Activated naive CD8-positive, alpha-beta T cell treated with anti-CD3 and anti-CD28 coated beads, Interleukin-2, amount 10 ng/mL, durations not matched to agents 7 days and 5 days (primary cell): ENCODE measurements at places on chromosomes 16 and 17. TPM values are rescaled to one million over a fixed set of nuclear protein-coding genes. Genes with fewer than 3 reads are reported as not detected.
A peak's percentile ranks its signal among the peaks of the same experiment; 100 is the strongest.

Gene USP32
- total RNA-seq = 37.0 TPM

Gene ZNF785
- 22.3 TPM for total RNA-seq

Gene FOXF1
- not detected for total RNA-seq

Gene PRSS53
- total RNA-seq = 10.9 TPM

Gene ZNF263
- total RNA-seq = 36.7 TPM

Gene MYCBPAP
- total RNA-seq = 4.0 TPM

Gene TMC8
- 340 TPM for total RNA-seq

Gene KIF18B
- total RNA-seq = 66.7 TPM

Gene MARF1
- 111 TPM for total RNA-seq

Gene RNF43
- total RNA-seq = not detected

DNA sequence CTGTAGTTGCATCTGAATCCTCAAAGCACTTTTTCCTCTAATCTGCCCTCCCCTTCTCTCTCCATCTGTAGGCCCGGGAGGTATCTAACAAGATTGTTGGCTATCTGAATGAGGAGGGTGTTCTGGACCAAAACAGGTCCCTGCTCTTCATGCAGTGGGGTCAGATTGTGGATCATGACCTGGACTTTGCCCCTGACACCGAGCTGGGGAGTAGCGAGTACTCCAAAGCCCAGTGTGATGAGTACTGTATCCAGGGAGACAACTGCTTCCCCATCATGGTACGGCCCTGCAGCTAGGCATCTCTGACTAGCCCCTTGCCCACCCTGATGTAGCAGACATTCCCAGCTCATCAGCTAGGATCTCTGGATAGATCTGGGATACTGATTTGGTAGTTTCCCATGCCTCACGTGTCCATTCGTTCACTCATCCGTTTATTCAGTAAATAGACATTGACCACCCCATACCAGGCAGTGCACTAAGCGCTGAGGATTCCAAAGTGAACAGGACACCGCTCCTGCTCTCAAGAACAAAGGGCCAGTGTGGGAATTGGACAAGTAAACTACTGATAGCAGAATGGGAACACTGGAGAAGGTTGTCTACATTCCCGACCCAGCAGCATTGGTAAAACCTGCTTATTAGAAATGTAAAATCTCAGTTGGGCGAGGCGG lies 12.1 kb downstream of the LPO start:
- no peak overlapping the region for H3K27ac ChIP-seq
- H3K27me3 ChIP-seq = peaks cover 47% of the 10 kb centered on the region
- H3K4me3 ChIP-seq = peak overlapping the region; percentile 82
- H3K36me3 ChIP-seq = no peaks in the 10 kb centered on the region
- DNase-seq = no peak

GRCh38 chr17:4947411-4948165 lies 742 bp downstream of the PFN1 start:
- H3K27me3 ChIP-seq = no peaks in the 10 kb centered on the region
- peak overlapping the region; percentile 100 for H3K4me3 ChIP-seq

DNA sequence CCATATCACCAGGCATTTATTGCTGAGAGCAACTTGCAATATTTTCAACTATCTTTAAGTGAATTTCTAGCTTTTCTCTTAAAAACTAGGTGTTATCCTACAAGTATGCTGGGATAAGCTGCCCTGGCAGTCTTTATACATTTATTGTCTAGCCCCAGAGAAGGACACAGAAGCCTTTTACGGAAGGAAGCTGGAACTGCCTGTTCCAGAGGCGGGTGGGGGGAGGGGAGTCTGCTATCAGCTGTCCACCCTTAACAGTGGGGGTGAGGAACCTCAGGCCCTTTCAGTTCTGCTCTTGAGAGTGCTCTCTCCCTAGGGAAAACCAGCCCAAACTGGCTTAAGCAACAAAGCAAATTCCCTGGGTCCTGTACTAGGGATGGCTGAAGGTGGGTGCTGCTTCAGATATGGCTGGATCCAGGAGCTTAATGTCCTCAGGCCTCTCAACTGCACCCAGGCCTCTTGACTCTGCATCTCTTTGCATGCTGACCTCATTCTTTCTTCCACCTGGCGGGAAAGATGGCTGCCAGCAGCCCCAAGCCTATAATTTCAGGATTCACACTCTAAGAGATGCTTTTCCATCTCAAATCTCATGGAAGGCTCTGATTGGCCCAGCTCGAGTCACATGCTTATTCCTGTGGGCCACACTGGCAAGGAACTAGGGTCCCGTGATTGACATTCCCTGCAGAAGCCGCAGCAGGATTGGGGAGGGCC lies 16.6 kb downstream of the NAGPA start:
- H3K27me3 ChIP-seq = no peaks in the 10 kb centered on the region
- no peaks in the 10 kb centered on the region for H3K36me3 ChIP-seq
- no peak for DNase-seq
- H3K27ac ChIP-seq = no peak overlapping the region
- H3K4me1 ChIP-seq = no peaks in the 10 kb centered on the region

DNA sequence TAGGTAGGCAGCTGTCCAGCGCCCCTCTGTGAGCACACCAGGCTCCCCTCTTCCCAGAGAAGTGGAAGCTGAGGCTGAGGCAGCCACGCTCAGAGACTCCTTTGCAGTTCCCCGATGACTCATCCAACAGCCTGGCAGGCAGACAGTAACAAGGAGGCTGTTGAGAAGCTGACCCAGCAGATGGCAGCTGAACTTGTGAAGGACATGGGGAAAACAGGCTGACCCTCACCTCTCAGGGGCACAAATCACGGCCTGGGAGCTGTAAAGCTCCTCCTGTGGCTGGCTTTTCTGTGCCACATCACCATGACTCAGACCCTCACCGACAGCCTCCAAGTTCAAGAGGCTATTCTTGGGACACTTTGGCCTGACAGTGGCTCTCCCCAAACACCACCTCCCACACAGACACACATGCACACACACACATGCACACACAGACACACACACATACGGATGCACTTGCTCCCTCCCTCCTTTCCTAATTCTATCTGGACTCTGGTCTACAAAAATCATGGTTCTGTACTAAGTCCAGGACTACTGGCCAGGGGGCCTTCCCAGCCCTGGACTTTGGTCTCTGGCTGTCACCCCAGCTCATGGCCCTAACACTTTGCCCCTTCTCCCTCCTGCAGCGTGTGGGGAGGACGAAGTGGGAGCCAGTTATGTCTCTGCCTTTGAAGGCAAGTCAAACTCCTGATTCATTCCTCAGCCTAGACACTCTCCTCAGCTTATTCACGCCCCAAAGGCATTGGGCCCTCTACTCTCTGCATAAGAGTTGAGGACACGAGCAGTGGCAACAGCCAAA lies 23.2 kb downstream of the MAP3K14 start:
- no peak for DNase-seq
- H3K27me3 ChIP-seq = no peaks in the 10 kb centered on the region
- peaks cover 27% of the 10 kb centered on the region for H3K36me3 ChIP-seq
- no peak overlapping the region for H3K4me3 ChIP-seq

DNA sequence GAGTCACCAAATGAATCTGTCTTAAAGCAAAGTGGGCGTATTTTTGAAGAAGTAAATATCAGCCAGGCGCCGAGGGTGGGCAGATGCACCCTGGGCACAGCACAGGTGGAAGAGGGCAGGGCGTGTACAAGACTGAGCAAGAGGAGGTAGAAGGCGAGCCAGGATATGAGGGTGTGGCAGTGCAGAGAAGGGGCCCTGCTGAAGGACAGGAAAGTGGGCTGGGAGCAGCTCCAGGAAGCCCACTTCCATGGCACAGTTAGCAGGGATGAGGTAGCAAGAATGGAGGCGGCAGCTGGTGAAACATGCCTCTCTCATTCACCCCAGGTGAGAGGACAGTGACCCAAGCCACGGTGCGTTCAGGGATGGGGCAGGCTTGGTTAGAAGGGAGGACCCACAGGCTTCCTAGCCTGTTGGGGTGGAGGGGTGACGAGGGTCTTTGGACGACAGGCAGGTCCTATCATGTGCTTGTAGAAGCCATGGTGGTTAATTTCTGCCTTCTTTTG lies 149.3 kb downstream of the CLEC16A start:
- DNase-seq = no peak
- H3K36me3 ChIP-seq = peaks cover 20% of the 10 kb centered on the region
- H3K4me1 ChIP-seq = peaks cover 63% of the 10 kb centered on the region
- no peaks in the 10 kb centered on the region for H3K27me3 ChIP-seq
- H3K4me3 ChIP-seq = peak overlapping the region; percentile 61

GRCh38 chr17:59812139-59812538 lies 80.6 kb downstream of the TUBD1 start:
- H3K4me1 ChIP-seq = peaks cover 24% of the 10 kb centered on the region
- no peak for DNase-seq
- H3K27me3 ChIP-seq = no peaks in the 10 kb centered on the region
- H3K4me3 ChIP-seq = peak overlapping the region; percentile 17

DNA sequence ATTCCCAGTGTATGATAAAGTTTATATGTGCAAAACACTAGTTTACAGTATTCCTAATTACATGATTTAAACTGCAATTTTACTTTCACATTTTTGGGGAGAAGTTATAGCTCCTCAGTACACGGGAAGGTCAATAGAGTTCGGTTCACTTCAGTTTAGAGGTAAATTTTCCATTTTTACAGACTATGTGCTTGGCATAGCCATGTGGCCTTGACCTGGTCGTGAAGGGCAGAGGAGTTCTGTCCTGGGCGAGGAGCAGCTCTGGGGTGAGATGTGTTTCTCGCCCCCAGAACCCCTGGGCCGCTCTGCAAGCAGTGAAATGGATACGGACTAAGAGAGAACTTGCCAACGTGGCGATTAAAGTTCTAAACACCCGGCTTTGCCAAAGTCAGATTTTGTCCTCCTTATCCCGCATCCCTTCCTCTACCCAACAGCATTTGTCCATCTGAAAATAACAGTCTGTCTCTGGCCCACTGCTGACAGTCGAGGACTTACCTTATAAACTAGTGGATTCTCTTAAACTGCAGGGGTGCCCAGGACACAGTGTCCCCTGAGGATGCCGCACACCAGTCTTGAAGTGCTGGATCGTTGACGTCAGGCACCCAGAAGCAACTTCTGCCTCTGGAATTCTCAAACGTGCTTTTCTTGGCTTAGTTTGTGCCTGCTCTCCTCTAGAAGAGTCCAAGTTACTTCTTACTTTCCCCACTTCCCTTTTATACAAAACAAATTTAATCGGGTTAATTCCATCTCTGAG lies 1.5 kb upstream of the SIAH1 start:
- no peak overlapping the region for H3K27ac ChIP-seq
- DNase-seq = no peak
- peaks cover 11% of the 10 kb centered on the region for H3K4me1 ChIP-seq
- peaks cover 2% of the 10 kb centered on the region for H3K36me3 ChIP-seq
- no peaks in the 10 kb centered on the region for H3K27me3 ChIP-seq
- no peak overlapping the region for H3K4me3 ChIP-seq

- H3K4me3 ChIP-seq = no peak overlapping the region
- DNase-seq = no peak
- H3K36me3 ChIP-seq = no peaks in the 10 kb centered on the region
- no peaks in the 10 kb centered on the region for H3K27me3 ChIP-seq
- no peak overlapping the region for H3K27ac ChIP-seq
These were observed 35.6 kb downstream of the PEMT start for GRCh38 chr17:17555906-17556305.

- H3K27me3 ChIP-seq = peaks cover 2% of the 10 kb centered on the region
- no peaks in the 10 kb centered on the region for H3K4me1 ChIP-seq
- no peak overlapping the region for H3K27ac ChIP-seq
- no peaks in the 10 kb centered on the region for H3K36me3 ChIP-seq
These were observed 210.1 kb upstream of the HS3ST4 start for GRCh38 chr16:25481636-25482035.

GRCh38 chr17:69761767-69762321 lies 313.2 kb upstream of the KCNJ16 start:
- H3K27ac ChIP-seq = no peak overlapping the region
- no peak overlapping the region for H3K4me3 ChIP-seq
- no peak for DNase-seq
- no peaks in the 10 kb centered on the region for H3K36me3 ChIP-seq
- no peaks in the 10 kb centered on the region for H3K4me1 ChIP-seq
- peaks cover 12% of the 10 kb centered on the region for H3K27me3 ChIP-seq

- H3K36me3 ChIP-seq = peaks cover 30% of the 10 kb centered on the region
- H3K27me3 ChIP-seq = no peaks in the 10 kb centered on the region
- DNase-seq = no peak
- peaks cover 5% of the 10 kb centered on the region for H3K4me1 ChIP-seq
These were observed 251 bp upstream of the HSF5 start for GRCh38 chr17:58488428-58488890.

- H3K4me1 ChIP-seq = peaks cover 40% of the 10 kb centered on the region
- H3K36me3 ChIP-seq = no peaks in the 10 kb centered on the region
- H3K4me3 ChIP-seq = peak overlapping the region; percentile 91
- peak; percentile 57 for DNase-seq
- H3K27ac ChIP-seq = peak overlapping the region; percentile 94
These were observed 3.5 kb upstream of the LCMT1 start for GRCh38 chr16:25108054-25108453.

GRCh38 chr16:59611556-59611955 lies 877.4 kb upstream of the GOT2 start:
- no peaks in the 10 kb centered on the region for H3K4me1 ChIP-seq
- no peak overlapping the region for H3K27ac ChIP-seq
- no peaks in the 10 kb centered on the region for H3K27me3 ChIP-seq
- H3K4me3 ChIP-seq = no peak overlapping the region
- H3K36me3 ChIP-seq = no peaks in the 10 kb centered on the region

DNA sequence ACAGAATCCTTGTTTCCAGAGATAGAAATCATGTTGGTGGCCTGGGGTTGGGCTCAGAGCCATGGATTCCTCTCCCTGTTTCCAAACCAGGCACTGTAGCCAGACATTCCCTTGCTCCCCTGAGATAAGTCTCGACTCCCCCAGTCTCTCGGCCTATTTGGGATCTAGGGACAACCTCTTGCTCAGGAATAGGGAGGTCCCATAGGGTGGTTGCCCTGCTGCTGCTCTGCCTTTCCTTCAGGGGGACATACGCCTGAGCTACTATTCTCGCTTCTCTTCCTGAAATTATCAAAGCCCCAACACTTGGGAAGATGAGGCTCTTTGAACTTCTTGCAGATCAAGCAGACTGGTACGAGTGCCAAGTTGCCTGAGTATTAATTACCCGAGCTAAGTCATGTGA lies 58.0 kb downstream of the TBX4 start:
- H3K36me3 ChIP-seq = no peaks in the 10 kb centered on the region
- no peak overlapping the region for H3K27ac ChIP-seq
- H3K4me1 ChIP-seq = no peaks in the 10 kb centered on the region
- no peak for DNase-seq
- no peak overlapping the region for H3K4me3 ChIP-seq
- peaks cover 14% of the 10 kb centered on the region for H3K27me3 ChIP-seq

DNA sequence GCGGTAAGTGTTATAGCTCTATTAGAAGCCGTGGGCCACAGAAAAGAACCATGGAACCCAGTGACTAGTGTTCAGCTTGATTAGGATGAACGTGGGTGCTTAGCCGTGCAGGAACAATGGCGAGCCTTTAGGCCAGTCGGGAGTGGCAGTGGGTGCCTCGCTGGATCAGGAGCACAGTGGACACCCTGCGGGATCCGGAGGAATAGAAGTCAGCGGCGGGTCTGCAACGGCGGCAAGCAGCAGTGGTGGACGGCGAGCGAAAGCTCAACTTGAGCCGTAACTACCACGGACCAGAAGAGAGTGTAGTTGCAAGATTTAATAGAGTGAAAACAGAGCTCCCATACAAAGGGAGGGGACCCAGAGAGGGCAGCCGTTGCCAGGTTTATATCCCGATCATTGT lies 37.3 kb upstream of the CDH15 start:
- peaks cover 4% of the 10 kb centered on the region for H3K4me1 ChIP-seq
- no peak overlapping the region for H3K4me3 ChIP-seq
- peaks cover 21% of the 10 kb centered on the region for H3K36me3 ChIP-seq
- H3K27me3 ChIP-seq = no peaks in the 10 kb centered on the region

GRCh38 chr16:66469947-66470546 lies 43.0 kb downstream of the BEAN1 start:
- peaks cover 20% of the 10 kb centered on the region for H3K27me3 ChIP-seq
- peaks cover 15% of the 10 kb centered on the region for H3K4me1 ChIP-seq
- no peak overlapping the region for H3K4me3 ChIP-seq
- DNase-seq = no peak
- H3K36me3 ChIP-seq = no peaks in the 10 kb centered on the region
- no peak overlapping the region for H3K27ac ChIP-seq
